ENCODE measurements at places on chromosomes 5 and 9.

GRCh38 chr5:139664727-139665351 is 16.7 kb downstream of the CXXC5 start:
- DNase-seq = no peak

DNA sequence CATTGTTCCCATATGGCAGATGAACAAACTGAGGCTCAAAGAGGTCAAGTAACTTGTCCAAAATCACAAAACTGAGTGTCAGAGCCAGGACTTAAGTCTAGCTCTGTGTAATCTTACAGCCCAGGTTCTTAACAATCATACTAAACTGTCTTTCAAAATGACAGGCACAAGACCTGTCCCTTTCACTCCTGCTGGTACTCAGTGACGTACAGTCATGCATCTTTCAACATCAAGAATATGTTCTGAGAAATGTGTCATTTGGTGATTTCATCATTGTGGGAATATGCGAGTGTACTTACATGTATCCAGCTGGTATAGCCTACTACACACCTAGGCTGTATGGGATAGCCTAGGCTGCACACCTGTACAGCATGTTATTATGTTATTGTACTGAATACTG is 646.8 kb upstream of the WWC1 start:
- no peak for DNase-seq

DNA sequence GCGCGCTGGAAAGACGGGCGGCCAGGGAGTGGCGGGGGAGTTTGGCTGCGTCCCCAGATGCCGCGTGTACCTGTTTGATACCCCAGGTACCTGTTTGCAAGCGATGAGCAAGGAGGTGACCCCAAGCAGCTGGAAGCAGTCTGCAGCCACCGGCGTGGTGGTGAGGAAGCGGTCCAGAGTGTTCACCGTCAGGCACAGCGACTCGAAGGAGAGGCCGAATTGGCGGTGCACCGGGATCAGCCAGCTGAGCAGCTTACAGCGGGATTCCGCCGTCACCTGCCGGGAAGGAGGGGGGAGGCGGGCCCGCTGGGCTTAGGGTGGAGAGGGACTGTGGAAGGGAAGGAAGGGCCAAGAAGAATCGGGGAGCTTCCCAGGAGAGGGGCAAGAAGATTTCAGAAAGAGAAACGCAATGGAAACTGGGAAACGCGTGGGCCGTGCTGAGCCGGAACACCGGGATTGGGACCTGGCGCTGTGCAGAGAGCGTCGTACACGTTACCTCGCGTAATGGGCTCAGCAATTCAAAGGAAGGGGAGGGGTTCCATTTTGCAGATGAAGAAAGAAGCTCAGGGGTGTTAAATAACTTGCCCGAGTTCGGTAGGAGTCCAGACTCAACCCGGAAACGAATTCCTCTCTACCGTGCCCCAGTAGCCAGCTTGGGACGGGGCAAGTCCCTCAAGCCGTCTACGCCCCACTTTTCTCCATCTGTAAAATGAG is 980 bp downstream of the CCNO start:
- DNase-seq = no peak

DNA sequence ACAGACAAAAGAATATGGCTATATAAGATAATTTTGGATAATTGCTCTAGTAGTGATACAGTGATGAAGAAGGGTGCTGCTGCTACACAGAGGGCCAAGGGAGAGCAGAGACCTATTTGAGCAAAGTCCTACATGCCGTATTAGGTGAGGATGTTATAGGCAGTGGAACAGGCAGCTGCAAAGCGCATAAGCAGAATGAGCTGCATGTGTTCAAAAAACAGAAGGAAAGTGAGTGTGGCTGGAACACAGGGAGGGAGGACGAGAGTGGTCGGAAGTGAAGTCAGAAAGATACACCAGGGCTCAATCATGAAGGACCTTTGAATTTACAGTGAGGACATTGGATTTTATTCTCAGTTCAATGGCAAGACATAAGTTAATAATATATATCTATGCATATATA is 35.4 kb downstream of the ITGA2 start:
- DNase-seq = no peak

- no peak for DNase-seq
Measured at GRCh38 chr5:139712412-139712811, 64.3 kb downstream of the CXXC5 start.

DNA sequence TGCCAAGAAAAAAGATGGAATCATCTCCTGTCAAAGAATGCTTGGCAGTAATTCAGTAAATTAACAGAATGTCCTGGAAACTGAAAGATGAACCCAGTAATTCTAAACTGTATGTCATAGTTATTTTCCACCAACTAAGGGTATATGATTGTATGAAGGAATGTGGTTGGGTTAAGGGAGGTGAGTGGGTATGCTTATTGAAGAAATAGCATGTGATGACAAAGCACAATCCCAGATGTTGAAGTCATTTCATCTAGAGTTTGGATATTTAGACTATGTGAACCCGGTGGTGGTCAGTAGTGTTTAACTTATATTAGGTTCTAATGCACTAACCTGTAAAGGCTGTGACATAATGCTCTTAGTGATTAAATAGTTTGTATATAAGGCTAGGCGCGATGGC is 87.3 kb downstream of the CDKN2A start:
- no peak for DNase-seq

DNA sequence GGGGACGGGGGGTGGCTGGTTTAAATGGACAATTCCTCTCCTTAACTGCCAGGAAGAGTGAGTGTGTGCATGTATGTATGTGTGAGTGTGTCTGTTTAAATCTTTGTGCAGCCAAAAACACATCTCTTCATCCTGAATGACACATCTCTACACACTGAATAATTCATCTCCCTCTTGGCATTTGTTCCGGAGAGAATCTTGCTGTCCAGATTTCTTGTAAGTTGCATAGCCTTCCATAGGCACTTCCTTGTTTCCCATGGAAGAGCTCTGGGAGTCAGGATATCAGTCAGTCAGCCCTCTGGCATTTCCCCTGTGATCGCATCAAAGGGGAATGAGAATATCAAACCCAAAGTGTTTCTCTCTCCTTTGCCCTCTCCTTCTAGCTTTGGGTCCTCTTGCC is 74.7 kb downstream of the WWC1 start:
- DNase-seq = peak; percentile 44
